Substantia nigra (tissue), 51 donors: ENCODE measurements at places on chromosomes 16 and 17.

GRCh38 chr17:77478281-77478680, 337.5 kb downstream of the SEC14L1 start:
- no peak for DNase-seq

GRCh38 chr16:405548-406506, 4.1 kb downstream of the DECR2 start:
- DNase-seq = no peak

DNA sequence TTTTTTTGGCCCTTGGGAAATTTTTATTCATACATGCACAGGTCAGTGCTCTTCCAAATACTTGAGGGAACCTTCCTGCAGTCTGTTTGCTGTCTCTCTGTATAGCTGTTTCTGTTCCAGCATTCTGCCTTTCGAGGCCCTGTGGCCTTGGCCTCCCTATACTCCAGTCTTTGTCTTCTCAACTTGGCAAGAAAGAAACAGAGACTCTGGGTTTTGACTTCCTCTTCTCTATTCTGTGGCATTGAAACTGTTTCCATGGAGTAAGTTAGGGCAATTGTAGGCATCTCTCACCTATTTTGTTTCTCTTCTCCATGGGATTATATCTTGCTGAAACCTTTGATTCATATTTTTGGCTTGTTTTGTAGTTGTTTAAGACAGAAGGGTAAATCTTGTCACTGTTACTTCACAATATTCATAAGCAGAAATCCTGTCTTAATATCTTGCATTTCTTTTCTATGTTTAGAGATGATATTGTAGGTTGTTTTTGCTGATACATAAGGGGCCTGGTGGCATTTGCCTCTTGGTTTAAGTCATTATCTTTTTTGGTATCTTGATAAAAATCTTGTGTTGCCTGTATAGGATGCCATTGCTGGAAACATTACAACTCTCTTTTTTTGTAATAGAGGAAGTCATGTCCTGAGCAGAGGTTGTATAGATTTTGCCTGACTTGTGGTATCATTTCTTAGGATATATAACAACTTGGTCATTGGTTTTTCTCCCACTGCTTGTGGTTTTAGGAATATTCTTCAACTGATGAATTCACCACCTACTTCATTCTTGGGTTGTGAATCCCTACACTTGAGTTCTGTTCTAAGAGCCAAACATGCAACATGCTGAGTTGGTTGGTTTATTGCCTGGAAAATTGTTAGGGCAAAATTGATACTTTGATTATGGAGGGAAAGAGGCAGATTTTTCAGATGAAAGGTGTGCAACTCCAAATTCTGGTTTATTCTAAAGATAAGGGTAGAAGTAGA, 168.6 kb downstream of the FTO start:
- DNase-seq = no peak

GRCh38 chr17:320139-320538, 32.5 kb downstream of the RPH3AL start:
- DNase-seq = no peak

GRCh38 chr16:12881740-12882139, 19.7 kb upstream of the SHISA9 start:
- DNase-seq = no peak

GRCh38 chr17:63402431-63403212, 43.5 kb downstream of the CYB561 start:
- DNase-seq = no peak

- DNase-seq = no peak
Observed at GRCh38 chr16:47574091-47575054, 113.2 kb downstream of the PHKB start.

DNA sequence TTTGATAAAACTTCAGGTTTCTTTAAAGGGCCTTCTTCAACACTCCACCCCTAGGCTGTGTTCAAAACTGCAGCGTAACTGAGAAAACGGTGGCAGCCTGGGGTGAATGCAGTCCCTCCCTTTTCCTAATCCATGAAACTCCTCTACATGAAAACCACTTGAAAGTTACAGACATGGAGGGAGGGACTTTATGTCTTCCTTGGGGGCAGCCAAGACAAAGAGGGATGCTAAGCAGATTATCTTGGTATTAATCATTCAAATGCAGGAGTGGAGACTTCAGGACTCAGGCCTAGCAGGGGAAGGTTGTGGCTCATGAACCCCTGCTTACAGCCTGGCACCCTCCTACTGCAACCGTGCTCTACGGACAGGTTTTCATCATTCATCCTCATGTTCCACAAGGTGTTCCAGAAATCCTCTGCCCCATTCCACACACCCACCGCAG, 46.8 kb downstream of the RNF112 start:
- no peak for DNase-seq

DNA sequence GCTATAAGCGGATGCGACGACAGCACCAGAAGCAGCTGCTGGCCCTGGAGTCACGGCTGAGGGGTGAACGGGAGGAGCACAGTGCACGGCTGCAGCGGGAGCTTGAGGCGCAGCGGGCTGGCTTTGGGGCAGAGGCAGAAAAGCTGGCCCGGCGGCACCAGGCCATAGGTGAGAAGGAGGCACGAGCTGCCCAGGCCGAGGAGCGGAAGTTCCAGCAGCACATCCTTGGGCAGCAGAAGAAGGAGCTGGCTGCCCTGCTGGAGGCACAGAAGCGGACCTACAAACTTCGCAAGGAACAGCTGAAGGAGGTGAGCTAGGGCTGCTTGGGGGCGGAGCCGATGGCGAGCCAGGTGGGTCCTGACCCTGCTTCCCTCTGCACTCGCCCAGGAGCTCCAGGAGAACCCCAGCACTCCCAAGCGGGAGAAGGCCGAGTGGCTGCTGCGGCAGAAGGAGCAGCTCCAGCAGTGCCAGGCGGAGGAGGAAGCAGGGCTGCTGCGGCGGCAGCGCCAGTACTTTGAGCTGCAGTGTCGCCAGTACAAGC, 10.1 kb downstream of the HIRIP3 start:
- DNase-seq = no peak
